HTR-8/SVneo (cell line): ENCODE measurements at places on chromosomes 11 and 22.

DNA sequence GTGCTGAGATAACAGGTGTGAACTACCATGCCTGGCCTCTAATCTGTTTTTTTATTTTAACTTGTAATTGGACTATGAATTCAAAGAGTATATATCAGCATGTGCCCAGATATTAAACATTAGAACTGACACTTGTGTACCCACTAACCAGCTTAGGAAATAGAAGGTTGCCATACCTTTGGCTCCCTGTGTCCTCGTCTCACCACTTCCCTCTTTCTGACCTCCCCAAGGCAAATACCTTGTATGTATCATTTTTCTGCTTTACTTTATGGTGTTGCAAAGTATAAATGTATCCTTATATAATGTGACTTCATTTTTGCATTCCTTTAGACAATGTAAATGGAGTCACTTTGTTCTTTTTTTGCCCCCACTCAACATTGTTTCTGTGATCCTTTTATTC is 9.1 kb downstream of the PPP6R3 start:
- DNase-seq = no peak

- DNase-seq = no peak
Observed at GRCh38 chr11:69516526-69516925, 35.1 kb downstream of the LINC01488 start.

- no peak for DNase-seq
Observed at GRCh38 chr11:17527628-17527995, 16.6 kb downstream of the USH1C start.

- DNase-seq = no peak
Observed at GRCh38 chr11:34238533-34238932, 119.3 kb downstream of the ABTB2 start.

DNA sequence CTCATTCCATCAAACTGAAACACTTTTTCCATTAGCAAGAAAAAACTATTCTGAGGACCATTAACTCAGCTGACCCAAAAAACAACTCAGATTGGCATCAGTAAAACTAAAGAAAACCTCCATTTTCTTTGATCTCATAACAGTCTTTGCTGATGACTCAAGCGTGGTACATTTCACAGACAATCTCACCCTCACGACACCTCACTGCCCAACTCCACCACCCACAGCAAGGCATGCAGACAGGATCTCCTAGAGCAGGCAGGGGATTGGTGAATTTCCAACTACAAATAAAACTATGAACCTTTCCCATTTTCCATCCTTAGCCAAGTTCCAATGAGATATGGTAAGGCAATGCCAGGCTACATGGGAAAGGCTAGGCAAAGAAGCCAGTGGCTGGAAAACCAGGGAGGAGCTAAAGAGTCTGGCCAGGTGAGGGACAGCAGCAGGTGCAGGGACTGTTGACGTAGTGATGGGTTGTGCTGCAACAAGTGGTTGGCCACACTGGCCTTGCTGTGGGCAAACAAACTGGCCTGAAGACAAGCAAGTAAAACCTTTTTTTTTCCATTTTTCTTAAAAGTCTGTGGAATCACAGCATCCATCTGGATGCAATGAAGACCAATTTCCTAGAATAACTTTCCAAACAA is 97.2 kb downstream of the SERGEF start:
- DNase-seq = no peak

DNA sequence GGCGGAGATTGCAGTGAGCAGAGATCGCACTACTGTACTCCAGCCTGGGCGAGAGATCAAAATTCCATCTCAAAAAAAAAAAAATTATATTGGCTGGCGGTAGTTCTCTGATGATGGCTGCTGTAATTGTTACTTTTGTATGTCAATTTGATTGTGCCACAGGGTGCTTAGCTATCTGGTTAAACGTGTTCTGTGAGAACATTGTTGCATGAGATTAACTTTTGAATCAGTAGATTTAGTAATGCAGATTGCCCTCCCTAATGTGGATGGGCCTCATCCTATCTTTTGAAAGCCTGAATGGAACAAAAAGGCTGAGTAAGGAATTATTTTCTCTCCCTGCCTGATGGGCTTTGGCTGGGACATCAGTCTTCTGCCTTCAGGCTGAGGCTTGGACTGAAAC is 654.2 kb downstream of the OPCML start:
- DNase-seq = no peak

DNA sequence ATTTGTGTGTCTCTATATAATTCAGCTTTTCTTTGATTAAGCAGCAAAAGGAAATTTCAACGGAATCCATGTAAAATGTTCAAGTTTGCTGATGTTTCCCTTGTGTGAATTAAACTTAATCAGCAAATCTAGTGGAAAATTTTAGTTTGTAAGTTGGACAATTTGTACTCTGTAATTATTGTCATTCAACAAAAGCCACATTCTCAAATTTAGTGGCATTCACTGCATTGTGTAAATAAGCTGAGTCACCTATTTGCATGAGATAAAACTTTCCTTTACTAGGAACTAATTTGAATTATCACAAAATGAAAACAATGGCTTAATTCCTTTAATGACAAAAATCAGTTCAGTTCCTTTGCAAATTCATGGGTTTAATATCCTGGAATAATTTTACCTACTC is 784.2 kb upstream of the CCDC179 start:
- DNase-seq = no peak

DNA sequence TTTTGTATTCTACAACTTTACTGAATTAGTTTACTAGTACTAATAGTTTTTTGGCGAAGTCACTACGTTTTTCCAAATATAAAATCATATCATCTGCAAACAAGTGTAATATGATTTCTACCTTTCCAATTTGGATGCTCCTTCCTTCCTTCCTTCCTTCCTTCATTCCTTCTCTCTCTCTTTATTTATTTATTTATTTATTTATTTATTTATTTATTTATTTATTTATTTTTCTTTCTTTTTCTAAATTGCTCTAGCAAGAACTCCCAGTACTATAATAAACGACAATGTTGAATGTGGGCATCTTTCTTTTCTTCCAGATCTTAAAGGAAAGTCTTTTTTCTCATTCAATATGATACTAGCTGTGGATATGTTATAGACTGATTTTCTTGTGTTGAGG is 656.0 kb upstream of the LUZP2 start:
- no peak for DNase-seq

DNA sequence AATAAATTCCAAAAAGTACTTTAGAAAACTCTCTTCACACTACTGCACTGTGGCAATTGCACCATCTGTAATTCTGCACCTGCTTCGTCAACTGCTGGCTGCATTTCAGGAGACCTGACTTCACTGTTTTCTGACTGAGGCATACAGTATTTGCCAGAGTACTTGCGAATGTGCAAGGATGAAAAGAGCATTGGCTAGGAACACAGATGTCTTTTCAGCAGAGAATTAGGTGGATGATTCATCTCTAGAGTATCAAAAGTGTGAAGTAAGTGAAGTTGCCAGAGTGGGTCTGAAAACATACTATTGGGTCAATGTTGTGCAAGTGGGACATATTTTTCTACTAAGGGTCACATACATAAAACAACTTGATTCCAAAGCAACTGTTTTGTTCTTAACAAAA is 427.5 kb upstream of the CCDC90B start:
- no peak for DNase-seq
